ENCODE measurements at places on chromosomes 5 and 9.

- no peak for DNase-seq
These were observed 33.3 kb downstream of the MTRR start for GRCh38 chr5:7902201-7902600.

DNA sequence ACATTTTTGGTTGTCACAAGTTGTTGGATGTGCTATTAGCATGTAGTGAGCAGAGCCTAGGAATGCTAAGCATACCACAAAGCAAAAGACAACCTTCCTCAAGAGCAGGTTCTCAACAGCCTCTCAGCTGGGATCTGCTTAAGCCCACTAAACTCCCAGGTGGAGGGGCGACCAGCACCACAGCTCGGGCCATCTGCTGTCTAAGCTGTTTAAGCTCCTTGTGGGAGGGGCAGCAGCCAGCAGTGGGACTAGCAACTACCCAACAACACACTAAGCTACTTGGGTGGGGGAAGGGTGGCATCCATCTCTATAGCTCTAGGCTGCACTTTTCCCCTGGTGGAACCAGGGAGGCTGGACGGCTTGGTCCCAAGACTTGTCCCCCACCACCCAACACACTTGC, 1052.7 kb upstream of the ARRDC3 start:
- no peak for DNase-seq

- peak; percentile 84 for DNase-seq
These were observed 5.0 kb downstream of the IL3 start for GRCh38 chr5:132065351-132065937.

GRCh38 chr5:164868761-164869160, 1363.3 kb downstream of the MAT2B start:
- no peak for DNase-seq

GRCh38 chr9:135517407-135517822, 3.8 kb upstream of the LCN1 start:
- no peak for DNase-seq

DNA sequence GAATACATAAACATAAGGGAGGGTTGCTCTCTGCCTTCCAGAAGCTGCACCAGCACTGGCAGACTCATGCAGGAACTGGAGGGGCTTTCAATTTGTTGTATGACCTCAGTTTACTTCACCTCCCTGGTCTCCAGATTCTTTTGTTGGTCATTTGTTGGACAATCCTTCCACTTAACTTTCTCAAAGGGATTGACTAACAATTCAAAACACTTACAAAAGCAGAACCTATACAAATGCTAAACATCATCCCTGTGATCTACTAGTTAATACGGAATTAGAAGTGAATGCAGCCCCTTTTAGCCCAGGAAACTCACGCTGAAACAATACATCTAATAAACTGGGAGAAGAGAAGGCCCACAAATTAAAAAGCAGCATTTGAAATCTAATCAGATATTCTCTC, 404.6 kb upstream of the BRINP1 start:
- DNase-seq = no peak

DNA sequence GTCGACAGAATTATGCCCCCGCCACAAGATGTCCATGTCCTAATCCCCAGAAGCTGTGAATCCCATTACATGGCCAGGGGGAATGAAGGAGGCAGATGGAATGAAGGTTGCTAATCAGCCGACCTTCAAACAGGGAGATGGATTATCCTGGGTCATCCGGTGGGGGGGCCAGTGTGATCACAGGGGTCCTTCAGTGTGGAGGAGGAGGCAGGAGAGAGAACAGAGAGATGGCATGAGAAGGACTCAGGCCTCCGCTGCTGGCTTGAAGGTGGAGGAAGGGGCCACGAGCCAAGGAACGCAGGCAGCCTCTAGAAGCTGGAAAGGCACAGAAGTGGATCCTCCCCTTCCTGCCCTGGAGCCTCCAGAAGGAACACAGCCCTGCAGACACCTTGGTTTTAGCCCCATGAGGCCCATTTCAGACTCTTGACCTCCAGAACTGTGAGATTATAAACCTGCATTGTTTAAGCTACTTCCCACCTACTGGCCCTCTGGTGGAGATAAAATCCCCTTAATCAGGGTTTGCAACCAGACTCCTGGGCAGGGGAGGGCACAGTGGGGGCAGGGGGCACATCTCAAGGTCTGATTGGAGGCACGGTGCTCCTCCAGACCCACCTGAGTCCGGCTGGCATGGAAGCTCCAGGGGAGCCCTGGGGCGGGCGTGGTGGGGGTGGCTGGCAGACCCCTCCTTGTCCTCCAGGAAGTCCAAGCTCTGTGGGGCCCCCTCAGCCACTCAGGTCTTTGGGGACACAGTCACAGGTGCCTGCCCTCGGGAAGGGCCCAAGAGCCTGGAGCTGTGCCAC, 13.8 kb downstream of the PTGES2 start:
- DNase-seq = no peak

GRCh38 chr9:90795084-90795483, 6.5 kb upstream of the SYK start:
- no peak for DNase-seq
